EH (cell line): ENCODE measurements at places on chromosomes 5 and 9.

- no peak for DNase-seq
These were observed 75.9 kb upstream of the ADAMTSL1 start for GRCh38 chr9:18398038-18398437.

DNA sequence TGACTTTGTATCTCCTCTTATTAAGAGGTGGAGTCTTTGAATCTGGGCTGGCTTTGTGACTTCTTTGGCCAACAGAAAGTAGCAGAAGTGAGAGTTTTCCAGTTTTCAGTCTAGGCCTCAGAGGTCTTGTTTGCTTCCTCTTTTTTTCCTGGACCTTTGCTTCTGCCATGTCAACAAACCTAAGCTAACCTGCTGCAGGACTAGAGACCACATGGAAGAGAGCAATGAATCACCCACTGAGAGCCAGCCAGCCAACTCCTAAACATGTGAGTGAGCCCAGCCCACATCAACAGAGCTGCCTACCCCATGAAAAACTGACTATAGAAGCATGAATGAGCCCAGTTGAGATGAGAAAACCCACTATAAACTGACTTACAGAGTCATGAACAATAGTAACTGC is 29.9 kb downstream of the MRPL22 start:
- peak; percentile 10 for DNase-seq

GRCh38 chr9:27162045-27162444 is 53.0 kb downstream of the TEK start:
- peak; percentile 78 for DNase-seq

DNA sequence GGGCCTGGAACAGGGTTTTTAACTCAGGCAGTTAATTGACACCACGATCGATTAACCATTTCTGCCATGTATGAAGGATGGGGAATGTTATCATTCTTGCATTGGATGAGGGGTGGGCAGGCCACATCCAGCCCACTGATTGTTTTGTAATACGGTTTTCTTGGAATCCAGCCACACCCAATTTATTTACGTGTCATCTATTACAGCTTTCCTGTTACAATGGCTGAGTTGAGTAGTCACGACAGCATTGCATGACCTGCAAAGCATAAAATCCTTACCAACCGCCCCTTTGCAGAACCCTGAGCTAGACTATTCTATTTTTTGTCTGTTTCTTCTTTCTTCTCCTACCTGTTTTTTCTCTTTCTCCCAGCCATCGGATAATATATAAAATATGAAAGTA is 122.0 kb upstream of the STC2 start:
- no peak for DNase-seq

- peak; percentile 43 for DNase-seq
These were observed 42.9 kb downstream of the SUB1 start for GRCh38 chr5:32628049-32628844.

DNA sequence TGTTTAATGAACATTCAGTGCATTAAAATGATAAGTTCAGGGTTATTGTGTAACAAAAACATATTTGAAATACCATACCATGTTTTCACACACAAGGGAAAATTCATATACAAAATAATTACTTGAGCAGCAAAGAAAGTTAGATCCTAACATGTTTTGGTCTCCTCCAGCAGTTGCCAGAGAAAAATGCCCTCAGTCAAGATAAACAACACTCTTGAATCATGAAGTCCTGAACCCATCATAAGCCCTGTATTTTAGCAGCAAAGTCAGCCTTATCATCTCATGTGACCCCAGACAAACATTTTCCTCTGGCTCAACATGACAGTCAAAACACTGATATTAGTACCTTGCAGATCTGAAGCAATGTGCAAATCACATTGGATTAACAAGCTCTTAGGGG is 1541.1 kb upstream of the WWC1 start:
- DNase-seq, result no peak

DNA sequence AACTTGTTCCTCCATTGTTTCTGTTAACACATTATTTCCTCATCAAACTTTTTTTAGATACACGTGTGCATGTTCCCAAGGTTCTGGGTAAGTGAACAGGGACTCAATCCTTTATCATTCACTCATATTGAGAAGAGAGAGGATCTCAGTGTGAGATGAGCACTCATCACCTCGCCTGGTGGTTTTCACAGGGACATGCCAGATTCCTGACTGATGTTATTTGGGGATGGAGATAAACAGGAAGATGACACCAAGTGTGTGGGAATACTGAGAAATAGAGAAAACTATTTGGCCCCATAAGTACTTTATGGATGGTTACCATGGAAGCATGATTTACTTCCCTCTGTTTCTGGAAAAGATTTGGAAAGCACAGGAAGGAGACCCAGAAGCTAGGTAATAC is 533.3 kb upstream of the DMAC1 start:
- DNase-seq, result no peak

GRCh38 chr9:93645921-93646639 is 69.7 kb downstream of the PHF2 start:
- no peak for DNase-seq

- DNase-seq, result peak; percentile 59
These were observed 323.1 kb upstream of the ACTBL2 start for GRCh38 chr5:57805732-57806131.

- peak; percentile 80 for DNase-seq
These were observed 132.9 kb upstream of the CHD1 start for GRCh38 chr5:99061711-99062110.

DNA sequence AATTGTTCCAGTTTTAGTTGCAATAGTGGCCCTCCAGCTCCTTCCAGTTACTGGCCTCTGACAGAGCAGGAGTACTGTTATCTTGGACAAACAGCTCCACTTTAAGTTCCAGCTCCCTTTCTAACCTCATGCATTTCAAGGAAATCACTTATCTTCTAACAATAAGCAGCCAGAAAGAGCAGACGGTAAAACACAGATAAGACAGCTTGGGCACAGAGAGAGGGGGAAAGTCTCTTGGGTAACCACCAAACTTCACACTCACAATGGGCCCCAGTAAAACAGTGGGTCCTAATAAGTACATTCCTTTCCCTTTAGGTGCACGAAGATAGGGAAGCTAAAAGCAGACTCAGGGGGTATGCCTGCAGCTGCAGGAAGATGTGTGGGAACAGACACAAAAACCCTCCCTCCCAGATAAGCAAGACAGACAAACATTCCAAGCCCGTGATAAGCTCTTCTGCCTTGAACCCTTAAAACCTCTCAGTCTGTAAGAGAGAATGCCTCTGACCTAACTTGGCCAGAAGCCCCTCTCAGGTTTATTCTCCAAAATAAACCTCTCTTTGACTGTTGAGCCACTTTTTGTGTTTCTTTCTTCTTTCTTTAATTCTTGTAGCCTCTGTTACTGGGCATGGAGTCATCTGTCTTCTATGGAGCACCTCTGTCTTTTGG is 30.8 kb downstream of the OR1J1 start:
- peak; percentile 66 for DNase-seq

- no peak for DNase-seq
These were observed 92.1 kb downstream of the CAVIN4 start for GRCh38 chr9:100669968-100670367.

DNA sequence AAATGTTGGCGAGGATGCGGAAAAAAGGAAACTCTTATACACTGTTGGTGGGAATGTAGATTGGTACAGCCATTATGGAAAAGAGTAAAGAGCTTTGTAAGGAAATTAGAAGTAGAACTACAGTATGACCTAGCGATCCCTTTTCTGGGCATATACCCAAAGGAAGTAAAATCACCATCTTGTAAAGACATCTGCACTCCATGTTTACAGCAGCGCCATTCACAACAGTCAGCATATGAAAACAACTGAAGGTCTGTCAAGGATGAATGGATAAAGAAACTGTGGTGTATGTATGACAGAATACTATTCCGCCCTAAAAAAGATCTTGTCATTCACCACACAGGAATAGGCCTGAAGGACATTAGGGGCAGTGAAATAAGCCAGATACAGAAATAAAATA is 27.7 kb upstream of the SLC25A51 start:
- DNase-seq, result peak; percentile 53

GRCh38 chr9:34710023-34710422 is at the start of gene CCL21:
Gene CCL21, minus strand, starts transcription at chr9:34710136. Its CDS starts 70 bp downstream, at chr9:34710066.
- peak; percentile 20 for DNase-seq

DNA sequence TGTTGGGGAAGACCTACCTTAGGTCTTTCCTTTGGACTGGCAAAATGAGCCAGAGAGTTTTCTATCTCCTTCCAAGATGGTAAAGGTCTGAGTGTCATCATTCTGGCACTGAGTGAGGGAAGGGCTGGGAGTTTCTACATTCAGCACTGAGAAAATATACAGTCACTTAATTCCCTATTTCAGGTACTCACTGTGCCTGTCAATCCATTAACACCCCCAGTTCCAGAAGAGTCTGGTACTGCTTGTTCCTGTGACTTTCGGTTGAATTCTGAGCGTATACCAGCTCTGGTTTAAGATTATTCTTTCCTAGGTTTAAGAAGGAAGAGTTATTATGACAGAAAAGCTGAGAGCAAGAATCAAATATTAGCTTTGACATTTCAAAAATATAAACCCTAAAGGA is 68.4 kb downstream of the MTX3 start:
- no peak for DNase-seq

- no peak for DNase-seq
These were observed 63.8 kb downstream of the RNF38 start for GRCh38 chr9:36336131-36336907.

GRCh38 chr9:71911908-71912335 is 483 bp downstream of the C9orf85 start:
- peak; percentile 74 for DNase-seq

GRCh38 chr5:73233461-73234203 is 60.6 kb downstream of the TMEM174 start:
- DNase-seq, result no peak

DNA sequence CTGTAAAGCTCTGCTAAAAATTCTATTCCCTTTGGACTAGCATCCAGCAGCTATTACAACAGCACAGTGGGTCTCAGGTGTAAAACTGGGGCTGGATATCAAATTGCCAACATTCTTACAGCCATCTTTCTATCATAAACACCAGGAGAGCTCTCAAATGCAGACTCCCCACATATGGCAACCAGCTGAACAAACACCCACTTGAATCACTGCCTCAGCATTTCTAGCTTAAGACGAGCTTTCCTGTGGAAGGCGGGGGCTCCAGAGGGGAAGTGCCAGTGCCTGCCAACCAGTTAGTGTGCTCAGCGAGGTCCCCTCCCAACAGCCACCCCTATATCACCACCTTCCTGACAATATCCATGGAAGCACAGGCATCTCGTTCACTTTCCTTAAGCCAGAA is 62.2 kb downstream of the IPPK start:
- peak; percentile 80 for DNase-seq

GRCh38 chr9:2302606-2303005 is 287.5 kb downstream of the SMARCA2 start:
- no peak for DNase-seq

- no peak for DNase-seq
These were observed 68.0 kb upstream of the C6 start for GRCh38 chr5:41281215-41281810.

DNA sequence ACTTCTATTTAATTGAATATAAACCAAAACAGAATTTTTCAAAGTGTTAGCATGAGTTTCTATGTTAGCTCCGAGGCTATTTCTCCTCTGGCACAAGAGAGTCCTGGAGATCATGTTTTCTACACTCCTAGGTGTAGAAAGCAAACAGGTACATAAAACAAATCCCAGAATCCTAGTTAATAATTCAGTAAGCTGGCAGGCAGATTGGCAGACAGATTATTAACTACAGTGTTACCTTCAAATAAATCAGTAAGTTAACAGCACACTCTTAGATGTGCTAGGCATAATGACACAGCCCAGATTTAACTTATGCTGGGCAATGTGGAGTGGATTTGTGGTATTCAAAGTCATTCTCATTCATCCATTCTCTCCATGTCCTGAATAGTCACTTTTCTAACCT is 282.8 kb upstream of the RPS23 start:
- no peak for DNase-seq

GRCh38 chr9:17319864-17320263 is 185.0 kb downstream of the CNTLN start:
- peak; percentile 3 for DNase-seq

DNA sequence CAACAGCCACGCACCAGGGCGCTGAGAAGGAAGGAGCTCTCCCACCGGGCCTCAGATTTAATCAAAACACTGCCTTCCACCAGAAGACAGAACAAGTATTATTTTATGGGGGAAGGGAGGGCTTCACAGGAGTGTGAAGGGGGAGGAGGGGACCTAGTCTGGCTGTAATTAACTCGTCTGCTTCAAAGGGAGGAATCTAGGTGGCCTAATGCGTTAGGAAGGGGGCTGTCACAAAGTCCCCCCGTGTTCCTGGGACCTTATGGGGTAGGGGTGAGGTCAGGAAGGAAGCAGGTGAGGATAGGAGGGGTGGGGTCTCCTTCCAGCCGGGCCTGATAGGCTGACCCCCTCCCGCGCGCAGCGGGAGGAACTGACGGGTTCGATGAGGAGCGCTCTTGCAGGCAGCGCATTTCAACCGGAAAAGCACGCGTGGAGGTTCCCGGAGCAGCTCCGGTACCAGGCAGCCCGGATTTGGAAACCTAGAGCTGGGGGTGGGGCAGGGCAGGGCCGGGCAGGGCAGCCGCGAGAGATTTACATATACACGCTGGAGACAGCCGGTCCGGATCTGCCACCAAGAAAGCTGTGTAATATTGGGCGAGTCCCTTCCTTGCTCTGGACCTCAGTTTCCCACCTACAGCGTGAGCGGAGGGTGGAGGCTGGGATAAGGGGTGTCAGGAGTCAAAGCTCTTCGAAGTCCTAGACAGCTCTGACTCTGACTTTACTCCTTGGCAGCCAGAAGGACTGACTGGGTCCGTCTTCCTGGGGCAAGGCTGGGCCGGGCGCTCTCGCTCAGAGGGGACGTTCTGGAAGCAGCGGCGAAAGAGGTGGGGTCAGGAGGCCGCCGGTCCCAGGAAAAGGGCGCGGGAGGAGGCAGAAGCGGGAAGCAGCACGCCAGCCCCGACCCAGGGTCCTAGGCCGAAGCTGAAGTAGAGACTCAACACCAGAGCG is 1.8 kb downstream of the SHB start:
- peak; percentile 50 for DNase-seq

DNA sequence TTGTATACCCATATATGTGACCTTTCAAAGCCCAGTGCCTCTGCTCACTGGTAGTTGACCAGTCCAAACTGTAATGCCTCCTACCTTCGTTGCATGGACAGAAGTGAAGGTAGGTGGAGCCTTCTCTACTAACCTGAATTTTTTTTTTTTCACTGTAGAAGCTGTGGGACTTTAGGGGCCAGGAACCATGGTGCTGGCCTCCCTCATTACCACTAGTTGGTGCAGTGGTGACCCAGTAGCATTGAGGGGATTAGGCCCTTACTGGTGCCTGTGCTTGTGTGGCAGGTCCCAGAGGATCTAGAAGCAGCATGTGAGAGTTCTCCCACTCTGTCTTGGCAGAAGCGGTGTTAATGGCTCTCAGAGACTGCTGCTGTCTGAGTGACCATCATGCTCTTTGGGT is 2.3 kb downstream of the RALGPS1 start:
- DNase-seq, result no peak

- DNase-seq, result no peak
These were observed 12.9 kb downstream of the GDF9 start for GRCh38 chr5:132853323-132853722.
